ENCODE measurements at places on chromosomes 5 and 9.

GRCh38 chr5:42168091-42168670, 243.1 kb downstream of the FBXO4 start:
- DNase-seq, result no peak

DNA sequence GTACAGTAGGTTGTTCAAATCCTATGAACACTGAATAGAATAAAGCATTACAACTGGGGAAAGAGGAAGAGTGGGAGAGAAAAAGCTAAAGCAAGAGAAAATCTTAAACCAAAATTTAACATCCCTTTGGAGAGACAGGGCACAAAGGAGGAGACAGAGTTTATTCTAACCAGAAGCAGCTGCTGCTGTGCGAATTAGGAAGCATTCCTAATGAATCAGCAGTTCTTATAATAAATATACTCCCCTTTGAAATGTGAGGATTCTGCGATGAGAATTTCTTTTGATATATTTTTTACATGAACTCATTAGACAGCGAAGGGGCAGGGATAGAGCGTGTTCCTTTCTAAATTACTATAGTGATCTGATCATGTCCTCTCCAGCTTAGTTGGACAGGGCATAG, 233.4 kb downstream of the DENND1A start:
- no peak for DNase-seq

- DNase-seq, result no peak
Observed at GRCh38 chr5:133838286-133838685, 130.1 kb downstream of the C5orf15 start.

GRCh38 chr9:79403495-79403894, 168.3 kb upstream of the TLE4 start:
- DNase-seq, result no peak

- no peak for DNase-seq
Observed at GRCh38 chr5:134489227-134489944, 36.1 kb upstream of the JADE2 start.

- no peak for DNase-seq
Observed at GRCh38 chr9:12798066-12798770, 23.4 kb downstream of the LURAP1L start.

GRCh38 chr9:93107151-93107824, 11.3 kb downstream of the CARD19 start:
- no peak for DNase-seq

DNA sequence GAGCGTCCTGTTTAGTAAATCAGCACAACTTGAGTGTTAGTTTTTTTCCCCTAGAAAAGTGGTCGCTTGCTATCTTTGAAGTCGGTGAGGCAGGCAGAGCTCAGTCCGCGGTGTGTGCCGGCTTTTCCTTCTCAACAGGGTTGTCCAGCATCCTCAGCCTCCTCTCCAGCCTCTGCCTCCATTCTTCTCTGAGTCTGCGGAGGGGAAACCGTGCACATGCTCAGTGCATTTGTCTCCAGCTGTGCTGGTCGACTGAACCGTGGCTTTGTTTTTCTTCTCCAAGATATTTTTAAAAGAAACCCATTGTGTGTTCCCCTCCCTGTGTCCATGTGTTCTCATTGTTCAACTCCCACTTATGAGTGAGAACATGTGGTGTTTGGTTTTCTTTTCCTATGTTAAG, 25.3 kb downstream of the FAM240B start:
- DNase-seq, result no peak

GRCh38 chr5:141753971-141754713, 72.1 kb upstream of the ARAP3 start:
- DNase-seq, result peak; percentile 33

- no peak for DNase-seq
Observed at GRCh38 chr5:144133050-144133633, 37.3 kb downstream of the YIPF5 start.

GRCh38 chr5:135353952-135354721, 44.9 kb downstream of the MACROH2A1 start:
- DNase-seq, result no peak

Measured in hindlimb muscle (tissue), 1 donor.